ENCODE measurements at places on chromosomes 5 and 9.

DNA sequence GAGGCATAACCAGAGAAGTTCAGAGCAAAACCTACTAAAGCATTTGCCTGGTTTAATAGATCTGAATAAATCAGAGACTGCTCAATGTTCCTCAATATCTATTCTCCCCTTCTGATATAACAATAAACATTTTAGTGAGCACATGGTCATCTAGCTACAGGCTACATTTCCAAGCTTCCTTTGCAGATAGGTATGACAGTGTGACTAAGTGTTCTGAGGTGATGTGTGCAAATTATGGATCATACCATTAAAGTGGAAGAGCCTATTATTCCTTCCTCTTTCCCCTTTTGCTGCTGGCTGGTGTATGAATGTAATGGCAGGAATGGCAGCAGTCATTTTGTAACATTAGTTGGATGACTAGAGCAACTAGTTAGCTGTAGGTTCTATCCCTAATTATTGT lies 285.8 kb upstream of the RASA1 start:
- DNase-seq, result no peak

DNA sequence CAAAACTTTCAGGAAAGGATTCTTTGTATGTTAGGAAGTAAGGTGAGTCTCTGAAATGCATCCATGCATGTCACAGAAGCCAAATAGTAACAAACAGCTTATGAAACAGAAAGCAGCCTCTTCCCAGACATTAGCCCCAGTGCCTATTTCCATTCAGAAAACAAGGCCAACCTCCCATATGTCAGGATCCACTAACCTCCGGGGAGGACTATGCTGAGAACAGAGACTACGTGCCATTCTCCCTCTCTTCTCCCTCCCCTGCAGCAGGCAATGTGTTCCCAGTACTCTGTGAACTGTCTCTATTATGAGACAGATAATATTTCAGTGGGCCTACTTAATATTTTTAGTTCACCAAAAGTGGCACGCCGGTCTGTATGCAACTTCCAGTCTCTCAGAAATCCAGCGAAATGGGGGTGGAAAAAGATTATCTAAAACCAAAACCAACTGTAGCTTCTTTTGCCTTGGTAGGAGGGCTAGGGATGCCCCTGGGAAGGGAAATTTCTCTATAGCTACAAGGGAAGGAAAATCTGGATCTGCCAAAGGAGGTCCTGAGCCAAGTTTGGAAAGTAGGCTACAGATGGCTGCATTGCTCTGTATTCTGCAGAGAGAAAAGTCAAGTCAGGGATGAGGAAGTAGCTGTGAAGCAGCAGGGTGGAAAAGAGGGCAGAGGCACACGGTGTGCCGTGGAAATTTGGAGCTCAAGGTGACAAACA lies 42.0 kb downstream of the VLDLR start:
- DNase-seq, result no peak

DNA sequence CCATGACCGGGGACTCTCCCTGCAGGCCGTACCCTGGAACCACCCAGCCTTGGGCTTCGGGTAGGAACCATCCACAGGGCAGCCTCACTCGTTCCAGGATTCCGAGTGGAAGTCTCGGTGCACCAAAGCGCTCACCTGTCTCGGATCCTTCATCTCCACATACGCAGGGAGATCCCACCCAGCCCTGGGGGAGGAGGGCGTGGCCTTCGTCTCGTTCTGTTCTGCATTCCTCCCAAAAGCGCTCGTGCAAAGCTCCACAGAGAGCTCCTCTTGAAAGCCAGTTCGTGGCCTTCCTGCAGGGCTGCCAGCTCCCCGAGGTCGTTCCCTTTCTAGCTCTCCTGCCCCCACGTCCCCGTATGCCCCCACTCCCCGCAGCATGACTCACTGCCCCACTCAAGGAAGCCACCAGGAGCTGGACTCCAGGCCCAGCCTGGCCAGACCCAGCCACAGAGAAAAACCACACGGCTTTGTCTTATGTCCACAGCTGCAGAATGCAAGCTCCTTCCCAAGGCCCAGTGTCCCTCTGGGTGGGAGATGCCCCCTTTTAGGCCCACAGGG lies 65.0 kb upstream of the SARDH start:
- DNase-seq, result no peak

- no peak for DNase-seq
These were observed 3.6 kb upstream of the OTULINL start for GRCh38 chr5:14577971-14578370.

DNA sequence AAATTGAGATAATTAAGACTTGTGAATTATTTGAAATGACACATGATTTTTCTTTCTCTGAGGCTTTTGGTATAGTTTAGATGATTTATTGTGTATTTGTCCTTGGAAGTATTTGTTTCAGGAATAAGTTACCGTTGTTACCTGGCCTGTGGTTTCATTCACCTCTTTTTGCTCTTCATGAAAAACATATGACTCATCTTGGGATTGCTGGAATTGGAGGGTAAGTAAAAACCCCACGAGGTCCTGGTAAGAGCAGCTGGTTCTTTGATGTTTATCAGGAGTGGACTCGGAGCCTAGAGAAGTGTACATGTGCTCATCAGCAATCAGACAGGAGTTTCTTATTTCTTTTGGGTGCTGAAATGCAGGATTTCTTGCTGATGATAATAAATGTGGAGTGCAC lies 275.3 kb downstream of the PSAT1 start:
- DNase-seq, result no peak

DNA sequence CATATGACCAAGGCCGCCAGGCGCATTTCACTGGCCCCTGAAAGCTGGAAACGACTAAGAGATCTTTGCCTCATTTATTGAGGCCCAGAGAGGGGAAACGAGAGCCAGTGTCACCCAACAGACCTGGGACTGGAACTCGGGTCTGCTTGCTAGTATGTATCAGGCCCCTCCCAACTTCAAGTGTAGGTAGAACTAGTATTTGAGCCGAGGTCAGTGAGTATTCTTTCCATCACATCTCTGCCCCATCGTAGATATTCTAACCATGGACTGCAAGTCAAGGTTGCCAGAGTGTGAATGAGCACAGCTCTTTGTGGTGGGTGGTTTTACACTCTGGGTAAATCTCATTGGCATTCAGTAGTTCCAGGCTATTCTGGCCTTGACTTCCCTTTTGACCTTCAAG lies 42.2 kb downstream of the GPR107 start:
- DNase-seq, result no peak

DNA sequence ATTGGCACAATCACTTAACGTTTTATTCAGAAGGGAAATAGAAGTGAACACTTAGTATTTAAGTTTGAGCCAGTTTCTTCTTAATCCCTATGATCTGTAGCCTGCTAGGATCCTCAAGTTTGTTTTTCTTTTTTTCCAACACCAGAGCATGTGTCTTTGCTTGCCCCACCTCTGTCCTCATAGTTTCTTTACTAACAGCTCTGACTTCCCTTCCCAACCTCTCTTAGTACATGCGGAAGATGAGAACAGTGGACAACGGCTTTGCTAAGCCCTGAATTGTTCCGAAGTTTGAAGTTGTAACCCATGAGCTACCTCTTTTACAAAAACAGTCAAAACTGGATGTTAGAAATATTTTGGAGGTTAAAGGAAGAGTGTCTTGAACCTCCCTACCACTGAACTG lies 61.7 kb upstream of the TAF11L2 start:
- DNase-seq, result no peak

DNA sequence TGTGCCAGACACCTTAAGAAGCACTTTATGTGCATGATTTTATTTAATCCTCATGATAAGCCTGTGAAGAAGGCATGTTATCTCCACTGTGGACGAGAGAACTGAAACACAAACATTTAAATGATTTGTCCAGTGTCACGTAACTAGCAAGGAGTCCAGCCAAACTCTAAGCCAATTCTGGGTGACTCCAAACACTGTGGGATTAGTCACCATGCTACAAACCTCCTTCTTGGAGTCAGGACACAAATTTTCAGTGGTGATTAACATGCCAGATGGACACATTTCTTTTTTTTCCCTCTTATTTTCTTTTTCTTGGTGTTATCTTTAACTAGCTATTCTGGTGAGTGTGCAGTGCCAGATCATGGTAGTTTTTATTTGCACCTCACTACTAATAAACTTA lies 316.8 kb downstream of the NDUFS4 start:
- no peak for DNase-seq

DNA sequence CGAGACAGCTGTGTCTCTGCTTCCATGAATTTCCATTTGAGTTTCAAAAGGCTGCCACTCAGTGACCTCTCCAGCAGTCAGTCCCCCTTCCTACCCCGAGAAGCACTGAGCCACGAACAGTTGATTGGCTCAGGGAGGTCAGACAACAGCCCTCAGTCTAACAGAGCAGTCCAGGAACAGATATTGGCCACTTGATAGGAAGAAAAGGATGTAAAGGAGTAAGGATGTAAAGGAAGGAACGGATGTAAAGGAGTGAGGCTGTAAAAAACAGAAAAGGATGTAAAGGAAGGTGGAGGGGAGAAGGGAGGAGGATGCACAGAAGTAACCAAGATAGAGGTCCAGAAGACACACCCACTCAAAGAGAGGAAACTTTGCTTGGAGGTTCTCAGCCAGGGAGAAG lies 3.2 kb upstream of the NR4A3 start:
- no peak for DNase-seq

- no peak for DNase-seq
These were observed 5.6 kb downstream of the RBM27 start for GRCh38 chr5:146208916-146209522.

GRCh38 chr5:158855510-158855909 lies 244.2 kb downstream of the EBF1 start:
- DNase-seq, result no peak

- DNase-seq, result no peak
These were observed 232.4 kb downstream of the PCSK1 start for GRCh38 chr5:96200641-96201040.

DNA sequence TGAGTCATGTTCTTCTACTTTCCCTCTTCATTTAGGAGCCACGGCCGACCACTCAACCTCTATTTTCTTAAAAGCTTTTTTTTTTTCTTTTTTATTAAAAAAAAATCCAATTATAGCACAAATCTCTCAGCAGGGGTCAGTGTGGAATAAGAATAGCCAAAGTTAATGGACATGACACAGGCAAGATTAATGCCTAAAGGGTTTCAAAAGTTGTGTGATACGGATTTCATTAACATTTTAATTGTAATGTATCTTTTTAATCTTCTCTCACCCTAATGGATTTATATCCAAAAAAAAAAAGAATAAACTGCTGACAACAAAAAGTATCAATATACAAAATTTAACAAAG lies 5.4 kb downstream of the NACC2 start:
- DNase-seq, result no peak

DNA sequence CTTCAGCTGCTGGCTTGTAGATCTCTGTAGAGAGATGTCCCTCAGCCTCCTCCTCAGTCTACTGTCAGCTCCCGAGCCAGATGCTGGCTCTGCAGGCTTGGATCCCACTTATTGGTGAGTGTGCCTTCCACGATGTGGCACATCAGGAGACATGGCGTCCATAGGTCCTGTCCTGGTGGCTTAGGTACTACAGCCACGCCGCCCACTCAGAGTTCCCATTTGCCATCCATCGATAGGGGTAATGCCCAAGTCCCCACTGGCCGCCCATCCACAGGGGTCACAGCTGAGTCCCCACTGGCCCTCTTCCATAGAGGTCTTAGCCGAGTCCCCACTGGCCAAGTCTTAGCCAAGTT lies 17.3 kb downstream of the EXOC3 start:
- DNase-seq, result no peak

- DNase-seq, result no peak
These were observed 36.0 kb downstream of the DENND1A start for GRCh38 chr9:123893831-123894460.

DNA sequence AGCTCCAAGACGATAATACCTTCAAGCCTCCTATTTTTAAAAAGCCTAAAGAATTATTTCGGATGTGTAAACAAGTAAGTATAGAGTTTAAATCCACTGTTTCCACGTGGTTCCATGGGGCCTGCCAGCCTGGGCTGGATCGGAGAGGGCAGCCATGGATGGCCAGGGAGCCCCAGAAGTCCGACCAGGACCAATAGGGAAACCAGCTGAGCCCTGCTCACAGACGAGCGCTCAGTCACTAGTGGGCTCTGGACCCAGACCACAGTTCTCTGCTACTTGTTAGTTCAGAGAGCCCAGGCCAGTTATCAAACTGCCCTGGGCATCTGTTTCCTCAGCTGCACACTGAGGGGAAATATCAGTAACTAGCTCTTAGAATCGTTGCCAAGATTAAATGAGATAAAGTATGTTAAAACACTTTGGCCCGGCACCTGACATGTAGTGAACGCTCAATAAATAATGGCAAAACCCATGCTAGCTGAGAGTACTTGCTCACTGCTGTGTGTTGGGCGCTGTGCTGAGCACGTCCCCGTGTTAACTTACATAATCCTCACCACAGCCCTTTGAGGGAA lies 124.8 kb downstream of the RGS3 start:
- no peak for DNase-seq

GRCh38 chr5:156402387-156402921 lies 75.5 kb downstream of the SGCD start:
- DNase-seq, result peak; percentile 52

GRCh38 chr5:54761213-54761701 lies 224.1 kb downstream of the ESM1 start:
- DNase-seq, result no peak

DNA sequence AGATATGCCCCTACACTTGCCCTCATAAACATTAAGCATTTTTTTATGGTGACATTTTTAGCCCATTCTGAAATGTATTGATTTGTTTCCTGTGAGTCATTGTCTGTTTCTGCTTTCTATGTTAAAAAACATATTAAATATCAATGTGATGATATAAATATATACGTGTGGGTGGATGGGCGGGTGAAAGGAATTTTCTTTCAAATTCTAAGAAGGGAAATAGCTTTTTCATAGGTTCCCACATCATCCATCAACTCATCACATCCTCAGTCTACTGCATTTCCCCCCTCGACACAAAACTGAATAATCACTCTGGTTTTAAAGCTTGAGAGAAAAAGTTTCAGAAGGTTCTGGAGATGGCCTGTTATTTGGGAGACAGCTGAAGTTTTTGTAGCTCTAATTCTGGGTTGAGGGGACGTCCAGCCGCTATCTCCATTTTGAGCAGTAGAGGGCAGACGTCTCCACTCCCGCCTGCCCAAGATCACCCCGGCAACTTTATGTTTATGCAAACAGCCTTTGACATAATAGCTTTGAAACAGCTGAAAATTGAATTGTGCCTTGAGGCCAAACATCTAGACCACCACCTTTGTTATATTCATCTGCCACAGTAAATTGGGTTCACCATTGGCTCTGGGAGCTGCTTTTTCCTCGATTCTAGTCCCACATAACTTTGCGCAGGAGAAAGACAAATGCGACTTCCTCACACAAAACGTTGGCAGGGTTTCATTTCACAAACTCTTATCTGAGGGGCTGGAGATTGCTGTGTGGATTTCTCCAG lies 216.2 kb upstream of the CLINT1 start:
- DNase-seq, result peak; percentile 48

GRCh38 chr9:19223724-19224123 lies 6.8 kb upstream of the DENND4C start:
- DNase-seq, result no peak

DNA sequence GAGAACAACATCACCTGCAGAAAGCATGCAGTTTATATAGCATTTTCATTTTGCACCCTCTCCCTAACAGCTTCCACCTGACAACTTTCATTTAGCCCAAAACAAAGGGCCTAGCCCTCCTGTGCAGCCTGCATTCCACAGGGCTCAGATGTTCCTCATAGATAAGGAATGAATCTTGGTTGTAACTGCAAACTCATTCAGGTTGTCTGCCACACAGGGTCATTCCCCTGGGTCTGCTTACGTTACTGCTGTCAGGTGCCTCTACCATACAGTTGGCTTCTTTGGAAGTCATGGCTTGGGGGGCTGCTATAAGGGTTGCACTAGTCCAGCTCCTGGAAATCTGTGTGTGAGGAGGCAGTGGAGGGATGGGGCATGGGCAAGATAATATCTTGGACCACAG lies 2.7 kb upstream of the DCP2 start:
- DNase-seq, result no peak
